Fibroblast of skin of right quadriceps (primary cell): ENCODE measurements at places on chromosomes 2 and 18.

- no peak for DNase-seq
Observed at GRCh38 chr18:26705757-26706156, 157.4 kb upstream of the KCTD1 start.

GRCh38 chr2:9310377-9310776 lies 103.8 kb downstream of the ASAP2 start:
- DNase-seq, result peak; percentile 73

- no peak for DNase-seq
Observed at GRCh38 chr2:237486334-237486818, 675 bp upstream of the MLPH start.

DNA sequence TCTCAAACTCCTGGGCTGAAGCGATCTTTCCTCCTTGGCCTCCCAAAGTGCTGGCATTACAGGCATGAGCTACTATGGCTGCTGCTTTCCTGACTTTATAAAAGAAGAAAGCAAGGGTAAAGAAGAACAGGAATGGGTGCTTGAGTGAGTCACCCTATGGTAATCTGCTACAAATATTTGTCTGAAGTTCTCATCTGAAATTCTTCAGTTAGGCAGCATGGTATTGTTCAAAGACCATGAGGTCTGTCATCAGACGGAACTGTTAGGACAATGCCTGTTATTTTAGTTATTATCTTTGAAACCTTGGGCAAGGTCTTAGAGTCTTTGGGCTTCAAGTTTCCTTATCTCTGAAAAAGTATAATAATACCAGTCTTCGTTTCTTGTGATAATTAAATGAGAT lies 695.8 kb downstream of the RNF144A start:
- DNase-seq, result peak; percentile 67

GRCh38 chr2:179765666-179766065 lies 95.7 kb downstream of the ZNF385B start:
- no peak for DNase-seq

- no peak for DNase-seq
Observed at GRCh38 chr2:201883606-201884369, 77.5 kb downstream of the CDK15 start.

DNA sequence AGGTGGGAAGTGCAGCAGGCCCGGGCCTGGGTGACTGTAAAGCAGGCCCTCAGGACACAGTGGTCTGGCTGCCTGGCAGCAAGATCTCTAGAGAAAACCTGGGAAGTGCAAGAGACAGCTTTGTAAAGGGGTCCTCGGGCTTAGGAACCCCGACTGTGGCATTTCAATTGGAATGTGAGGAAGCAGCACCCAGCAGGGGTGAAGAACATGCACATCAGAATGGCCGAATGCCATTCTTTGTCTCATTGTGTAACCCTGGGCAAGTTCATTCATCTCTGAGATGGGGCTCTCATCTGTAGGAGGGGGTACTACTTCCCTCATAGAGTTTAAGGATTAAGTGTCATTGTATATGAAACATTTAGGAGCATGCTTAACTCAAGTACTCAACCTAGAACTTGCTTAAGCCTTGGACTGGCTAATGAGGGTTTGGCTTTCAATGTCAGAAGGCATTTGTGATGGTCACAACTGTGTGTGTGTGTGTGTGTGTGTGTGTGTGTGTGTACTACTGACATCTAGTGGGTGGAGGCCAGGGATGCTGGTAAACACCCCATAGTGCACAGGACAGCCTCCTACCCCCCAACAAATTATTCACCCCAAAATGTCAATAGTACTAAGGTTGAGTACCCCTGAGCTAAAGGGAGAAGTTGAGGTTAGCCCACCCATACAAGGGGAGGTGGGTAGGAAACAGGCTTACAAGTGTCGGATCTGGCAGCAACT lies 29.3 kb downstream of the MEX3C start:
- DNase-seq, result no peak

GRCh38 chr18:60599995-60600394 lies 227.4 kb upstream of the MC4R start:
- no peak for DNase-seq

- DNase-seq, result peak; percentile 67
Observed at GRCh38 chr18:3451989-3452749, 2.2 kb downstream of the TGIF1 start.

DNA sequence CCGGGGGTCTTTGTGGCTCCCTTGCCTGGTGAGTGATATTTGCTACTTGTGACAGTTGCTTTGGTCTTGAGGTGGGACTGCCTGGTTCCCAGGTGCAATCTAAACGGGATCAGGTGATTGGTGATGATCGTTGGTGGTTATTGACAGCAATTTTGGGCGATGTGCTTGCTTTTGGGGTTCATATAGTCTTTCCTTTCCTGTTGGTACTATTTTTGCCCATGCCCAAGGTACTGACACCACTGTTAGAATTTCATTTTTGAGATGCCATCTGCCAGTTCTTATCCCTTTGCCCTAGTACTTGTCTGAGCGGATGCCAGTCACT lies 573 bp downstream of the WDR7 start:
- no peak for DNase-seq

GRCh38 chr2:114929225-114929624 lies 486.8 kb downstream of the DPP10 start:
- DNase-seq, result no peak

DNA sequence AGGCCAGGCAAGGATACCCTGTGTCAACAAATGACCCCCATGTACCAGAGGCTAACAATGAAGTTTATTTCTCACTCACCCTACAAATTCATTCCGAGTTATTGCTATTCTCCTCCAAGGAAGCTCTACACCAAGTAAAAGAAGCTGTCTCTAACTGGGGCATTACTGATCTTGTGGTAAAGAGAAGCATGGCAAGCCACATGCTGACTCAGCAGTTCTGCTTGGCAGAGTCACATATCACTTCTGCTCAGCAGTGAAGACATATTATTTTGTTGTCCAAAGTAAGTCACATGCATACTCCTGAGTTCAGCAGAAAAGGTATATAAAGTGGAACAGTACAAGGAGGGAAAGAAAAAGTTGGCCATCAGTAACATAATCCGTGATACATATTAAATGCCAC lies 315.8 kb downstream of the GULP1 start:
- DNase-seq, result peak; percentile 20

- no peak for DNase-seq
Observed at GRCh38 chr2:147108548-147108947, 736.3 kb upstream of the ACVR2A start.

- peak; percentile 75 for DNase-seq
Observed at GRCh38 chr2:238459081-238459629, 32.4 kb downstream of the ASB1 start.

DNA sequence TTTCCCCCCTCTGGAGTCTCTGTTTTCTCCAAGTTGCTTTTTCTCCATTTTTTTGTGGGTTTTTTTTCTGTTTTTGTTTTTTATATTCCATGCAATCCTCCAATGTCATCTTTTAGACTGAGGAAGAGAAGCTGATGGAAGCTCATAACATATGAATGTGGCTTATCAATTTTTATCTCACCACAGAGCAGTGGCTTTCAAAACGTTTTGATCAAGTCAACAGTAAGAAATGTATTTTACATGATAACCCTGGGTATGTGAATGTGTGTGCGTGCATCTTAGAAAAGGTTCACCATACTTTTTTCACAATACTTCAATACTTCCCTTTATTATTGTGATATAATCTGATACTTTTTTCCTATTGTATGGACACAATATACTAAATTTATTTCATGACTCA lies 64.6 kb upstream of the CDCA7 start:
- DNase-seq, result no peak

- no peak for DNase-seq
Observed at GRCh38 chr2:69180974-69181373, 168.0 kb downstream of the ANTXR1 start.

- DNase-seq, result peak; percentile 22
Observed at GRCh38 chr2:17752892-17753802, 463 bp downstream of the SMC6 start.

GRCh38 chr2:52423111-52423510 lies 1344.5 kb upstream of the CHAC2 start:
- peak; percentile 4 for DNase-seq

DNA sequence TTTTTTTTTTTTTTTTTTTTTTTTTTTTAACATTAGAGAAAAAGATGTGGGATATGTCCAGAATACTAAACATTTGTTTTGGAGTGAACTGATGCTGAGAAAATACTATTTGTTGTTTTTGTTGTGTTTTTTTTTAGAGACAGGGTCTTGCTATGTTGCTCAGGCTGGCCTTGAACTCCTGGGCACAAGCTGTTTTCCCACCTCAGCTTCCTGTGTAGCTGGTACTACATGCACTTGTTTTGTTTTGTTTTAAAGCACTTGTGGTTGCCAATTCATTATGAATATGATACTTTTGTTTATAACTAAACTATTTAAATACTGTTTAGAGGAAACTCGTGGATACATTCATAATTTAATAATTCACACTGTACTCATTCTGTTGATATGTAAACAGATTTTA lies 33.4 kb upstream of the DYSF start:
- DNase-seq, result no peak

DNA sequence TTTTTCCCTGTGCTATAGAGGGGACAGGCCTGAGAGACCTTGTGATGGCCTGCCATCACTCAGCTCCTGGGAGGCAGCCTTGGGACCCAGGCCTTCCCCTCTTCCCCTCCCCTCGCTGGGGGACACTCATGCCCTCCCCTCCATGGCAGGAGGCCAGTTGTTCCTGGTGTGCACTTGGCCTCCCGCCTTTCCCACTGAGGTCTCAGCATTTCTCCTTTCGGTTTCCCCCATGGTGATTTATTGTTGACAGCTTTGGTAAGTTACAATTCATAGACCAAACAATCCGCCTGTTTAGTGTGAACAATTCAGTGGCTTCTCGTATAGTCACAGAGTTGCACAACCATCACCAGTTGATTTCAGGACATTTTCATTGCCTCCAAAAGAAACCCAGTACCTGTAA lies 10.2 kb upstream of the CNDP1 start:
- peak; percentile 11 for DNase-seq

- DNase-seq, result no peak
Observed at GRCh38 chr2:144161061-144161460, 358.9 kb downstream of the ZEB2 start.

DNA sequence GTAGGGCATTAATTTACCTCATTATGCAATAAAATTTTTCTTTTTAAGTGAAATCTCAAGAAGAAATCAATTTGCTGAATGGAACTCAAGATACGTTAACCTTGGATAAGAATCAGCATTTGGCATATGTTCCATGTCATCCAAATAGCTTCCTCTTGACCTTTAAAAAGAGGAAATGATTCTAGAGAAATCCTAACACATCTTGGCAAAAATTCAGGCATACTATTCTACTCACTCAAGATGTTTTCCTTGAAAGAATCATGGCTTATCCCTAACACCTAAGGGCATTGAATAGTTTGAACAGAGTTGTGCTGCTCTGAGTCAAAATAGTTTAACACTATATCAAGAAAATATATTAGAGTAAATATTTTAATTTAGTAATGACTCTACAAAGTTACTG lies 678.0 kb downstream of the EPHA4 start:
- peak; percentile 7 for DNase-seq

DNA sequence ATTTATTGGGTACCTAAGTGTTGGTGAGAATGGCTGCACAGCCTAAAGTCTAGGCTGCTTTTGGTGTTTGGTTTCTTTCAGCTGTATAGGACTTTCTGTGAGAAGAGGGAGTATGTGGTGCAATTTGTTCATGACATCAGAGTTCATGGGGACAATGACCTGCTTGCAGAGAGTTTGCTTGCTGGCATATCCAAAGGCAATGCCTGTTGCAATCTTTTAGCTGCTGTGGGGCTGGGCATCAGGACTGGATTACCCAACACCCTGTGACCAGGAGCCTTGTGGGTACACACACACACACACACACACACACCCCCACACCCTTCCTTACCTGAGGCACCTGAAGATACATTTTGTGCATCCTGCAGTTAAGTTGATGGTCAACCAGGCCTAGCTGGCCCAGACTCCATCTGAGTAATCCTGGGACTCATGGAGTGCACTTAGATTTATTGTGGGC lies 68.4 kb downstream of the LIPG start:
- no peak for DNase-seq

GRCh38 chr2:95343429-95344214 lies 46.5 kb downstream of the KCNIP3 start:
- DNase-seq, result no peak

DNA sequence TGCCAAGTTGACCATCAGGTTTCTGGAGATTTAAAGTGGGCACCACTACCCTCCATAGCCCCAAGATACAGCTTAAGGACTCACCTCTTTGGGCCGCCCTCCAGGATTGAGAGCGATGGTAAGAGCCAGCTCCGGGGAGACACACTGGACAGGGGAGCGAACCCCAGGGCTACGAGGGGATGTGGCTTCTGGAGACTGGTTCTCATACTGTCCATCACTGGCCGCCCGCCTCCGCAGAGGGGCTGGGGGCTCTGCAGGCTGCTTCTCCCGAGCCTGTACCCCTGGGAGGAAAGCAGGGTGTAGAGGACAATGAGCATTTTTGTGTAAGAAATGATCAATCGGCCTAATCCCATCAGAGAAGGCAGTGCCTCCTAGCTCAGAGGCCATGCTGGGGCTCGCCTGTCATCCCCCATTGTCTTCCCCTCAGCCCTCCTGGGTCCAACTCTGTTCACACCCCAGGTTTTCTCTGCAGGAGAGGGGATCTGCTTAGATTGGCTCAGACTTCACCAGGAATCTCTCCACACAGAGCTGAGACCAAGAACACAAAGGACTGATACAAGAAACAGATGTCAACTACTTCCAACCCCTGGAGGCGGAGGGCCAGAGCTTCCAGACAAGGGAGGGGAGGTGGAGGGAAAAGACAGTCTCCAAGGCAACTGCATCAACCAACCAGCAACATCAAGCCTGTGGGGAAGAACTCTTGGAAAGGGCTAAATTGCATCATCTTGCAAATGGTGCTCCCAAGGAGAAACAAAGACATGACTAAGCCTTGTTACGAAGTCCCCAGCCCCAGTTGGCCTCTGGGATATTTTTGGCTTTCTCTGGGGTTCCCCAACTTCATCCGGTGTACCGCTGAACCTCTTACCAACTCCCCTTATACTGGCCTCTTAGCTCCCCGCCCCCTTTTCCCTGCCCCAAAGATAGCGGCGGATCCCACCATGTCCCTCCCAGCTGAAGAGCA lies 166.6 kb downstream of the TNS1 start:
- DNase-seq, result peak; percentile 97

DNA sequence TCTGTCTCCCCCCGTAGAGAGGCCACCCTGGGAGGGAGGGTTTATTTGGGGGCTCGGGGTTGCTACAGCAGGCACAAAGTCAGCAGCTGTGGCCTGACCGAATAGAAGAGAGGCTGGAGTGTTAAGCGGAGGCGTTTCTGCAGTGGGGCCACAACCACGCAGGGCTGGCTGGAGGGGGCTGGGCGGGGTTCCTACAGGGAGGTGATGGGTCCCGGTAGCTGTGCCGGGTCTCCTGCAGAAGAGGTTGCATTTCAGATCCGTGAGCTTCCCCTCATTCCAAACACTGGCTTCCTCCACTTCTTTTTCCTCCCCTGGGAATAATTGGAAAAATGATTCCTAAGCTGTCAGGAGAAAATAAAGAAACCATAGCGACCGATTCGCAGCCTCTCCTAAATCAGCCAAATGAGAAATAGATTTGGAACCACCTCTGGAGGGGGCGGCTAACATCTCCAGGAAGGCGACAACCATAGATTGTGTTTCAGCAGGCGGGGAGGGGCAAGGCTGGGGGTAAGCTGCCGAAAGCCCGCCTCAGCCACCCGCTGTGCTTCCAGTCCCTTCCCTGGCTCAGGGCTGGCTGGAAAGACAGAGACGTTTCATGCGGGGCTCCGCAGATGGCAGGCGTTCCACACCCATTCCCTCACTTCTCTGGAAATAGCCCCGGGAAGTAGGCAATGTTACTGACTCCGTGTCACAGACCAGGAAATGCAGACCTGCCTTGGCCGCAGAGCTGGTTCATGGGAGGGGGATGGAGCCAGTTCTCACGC lies 85.6 kb upstream of the TAF1B start:
- DNase-seq, result peak; percentile 74
